Renal cortex interstitium (tissue), 15 donors: ENCODE measurements at places on chromosomes 7 and 10. TPM values are rescaled to one million over a fixed set of nuclear protein-coding genes. Genes with fewer than 3 reads are reported as not detected.
A peak's percentile ranks its signal among the peaks of the same experiment; 100 is the strongest.

GRCh38 chr10:59957975-59958374 lies 51.6 kb upstream of the CCDC6 start:
- no peak for DNase-seq

DNA sequence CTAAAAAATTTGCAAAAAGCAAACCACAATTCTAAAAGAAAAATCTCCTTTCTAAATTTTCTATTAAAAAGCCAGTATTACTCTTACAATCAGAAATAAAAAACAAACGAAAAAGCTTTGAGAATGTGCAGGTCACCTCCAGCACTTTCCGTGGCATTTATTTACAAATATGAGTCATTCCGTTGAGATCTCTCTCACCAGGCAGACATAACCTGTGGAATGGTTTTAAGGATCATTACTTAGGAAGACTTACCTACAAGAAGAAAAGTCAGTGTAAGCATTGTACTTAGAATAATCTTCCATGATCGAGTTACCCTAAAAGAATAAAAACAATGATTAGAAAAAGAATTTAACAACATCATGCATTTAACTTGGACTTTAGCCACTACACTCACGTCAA lies 3.3 kb downstream of the SUN3 start:
- DNase-seq = no peak

DNA sequence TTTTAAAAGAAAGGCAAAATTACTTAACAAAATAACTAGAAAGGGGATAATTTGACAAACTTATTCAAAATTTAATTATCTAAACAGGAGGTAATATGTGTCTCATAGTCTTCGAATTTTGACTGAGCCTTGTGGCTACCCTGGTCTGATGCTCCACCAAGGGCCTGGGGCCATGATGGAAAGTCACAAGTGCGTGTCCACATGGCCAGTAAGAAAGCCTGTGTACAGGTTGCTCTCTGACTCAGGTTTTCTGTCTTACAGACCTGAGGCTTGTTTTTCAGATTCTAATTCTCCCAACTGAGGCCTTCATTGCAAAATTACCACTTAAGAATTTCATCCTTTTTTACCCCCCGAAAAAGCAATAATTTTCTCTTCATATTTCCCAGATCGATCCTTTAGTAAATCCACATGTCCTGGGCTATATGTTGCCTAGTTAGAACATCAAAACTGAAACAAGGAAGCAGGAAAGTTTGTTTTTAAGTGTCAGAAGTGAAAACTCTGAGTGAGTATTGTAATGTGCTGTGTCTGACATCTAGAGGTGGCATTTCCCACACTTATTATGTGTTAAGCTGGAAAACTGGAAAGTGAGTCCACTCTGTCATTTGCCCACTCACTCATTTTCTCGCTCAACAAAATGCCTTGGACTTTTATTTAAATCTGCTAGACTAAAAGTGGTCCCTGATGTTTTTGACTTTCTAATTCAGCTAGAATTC lies 10.0 kb downstream of the CYP3A43 start:
- DNase-seq = no peak

CYP2C19 gene
- 0.29 TPM for polyA plus RNA-seq

GRCh38 chr10:102581401-102581800 lies 62.9 kb upstream of the TRIM8 start:
- DNase-seq = no peak

DNA sequence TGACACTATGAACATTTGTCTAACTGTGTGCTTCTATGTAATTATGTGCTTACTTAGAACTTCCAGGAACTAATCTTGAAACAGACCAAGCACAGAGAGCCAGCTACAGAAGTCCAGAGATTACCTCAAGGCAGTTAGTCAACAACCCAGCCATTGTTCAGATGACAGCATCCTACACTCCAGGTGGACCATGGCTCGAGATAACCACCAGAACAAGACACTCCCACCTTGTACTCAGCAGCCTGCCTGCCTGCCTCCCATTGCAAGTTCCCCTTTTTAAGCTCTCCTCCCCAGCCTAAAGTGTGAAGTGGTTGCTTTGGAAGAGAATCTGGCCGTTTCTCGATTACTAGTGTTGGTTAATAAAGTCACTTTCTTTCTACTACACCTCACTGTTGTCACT lies 1080.6 kb upstream of the LRRN3 start:
- DNase-seq = no peak

MKI67 gene
- polyA plus RNA-seq = 49.5 TPM

APBB1IP gene
- polyA plus RNA-seq = 0.94 TPM

DNA sequence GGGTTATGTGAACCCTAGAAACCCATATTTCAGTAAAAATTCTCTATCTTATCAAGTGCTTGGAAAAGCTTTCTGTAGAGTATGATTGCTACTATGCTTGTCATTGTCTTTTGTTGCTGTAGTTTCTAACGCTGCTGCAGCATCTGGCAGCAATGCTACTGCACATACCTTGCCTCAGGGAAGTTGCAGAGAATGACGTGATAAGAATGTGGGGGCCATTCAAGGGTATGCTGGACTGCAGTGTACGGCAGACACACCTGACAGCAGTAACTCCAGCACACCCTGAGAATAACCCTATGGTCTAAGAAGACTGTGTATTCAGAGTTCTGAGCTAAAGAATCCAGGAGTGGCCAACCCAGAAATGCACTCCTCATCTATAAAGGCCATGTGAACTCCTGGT lies 20.5 kb downstream of the TRIM4 start:
- DNase-seq = peak; percentile 7

DNA sequence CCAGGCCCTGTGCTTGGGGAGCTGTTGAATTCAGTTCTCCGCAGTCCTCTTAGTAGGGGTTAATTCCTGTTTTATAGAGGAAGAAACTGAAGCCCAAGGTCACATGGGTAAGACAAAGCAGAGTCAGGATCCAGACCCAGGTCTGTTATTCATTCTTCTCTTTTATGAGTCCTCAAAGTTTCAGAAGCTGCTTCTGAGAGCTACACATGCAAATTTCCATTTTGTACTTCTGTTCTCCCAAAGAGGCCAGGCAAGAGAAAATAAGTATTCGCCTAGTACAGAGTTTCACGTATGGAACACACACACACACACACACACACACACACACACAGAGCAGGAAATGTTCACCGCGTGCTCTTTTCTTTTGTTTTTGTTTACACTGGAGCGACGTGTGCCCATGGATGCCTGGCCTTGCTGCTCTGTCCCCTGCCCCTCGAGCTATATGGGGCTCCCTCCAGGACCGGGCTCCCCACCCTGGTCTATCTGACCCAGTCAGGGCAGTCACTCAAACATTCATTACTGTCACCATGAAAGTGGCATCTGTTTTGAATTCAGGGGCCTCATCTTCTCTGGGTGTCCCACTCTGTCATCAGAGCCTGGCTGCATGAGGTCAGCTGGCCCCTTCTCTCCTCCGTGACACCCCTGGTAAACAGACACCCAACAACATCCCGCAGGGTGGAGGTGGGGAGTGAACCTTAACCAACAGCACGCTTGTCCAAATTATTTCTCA lies 84.4 kb downstream of the TNS3 start:
- DNase-seq = no peak

DNA sequence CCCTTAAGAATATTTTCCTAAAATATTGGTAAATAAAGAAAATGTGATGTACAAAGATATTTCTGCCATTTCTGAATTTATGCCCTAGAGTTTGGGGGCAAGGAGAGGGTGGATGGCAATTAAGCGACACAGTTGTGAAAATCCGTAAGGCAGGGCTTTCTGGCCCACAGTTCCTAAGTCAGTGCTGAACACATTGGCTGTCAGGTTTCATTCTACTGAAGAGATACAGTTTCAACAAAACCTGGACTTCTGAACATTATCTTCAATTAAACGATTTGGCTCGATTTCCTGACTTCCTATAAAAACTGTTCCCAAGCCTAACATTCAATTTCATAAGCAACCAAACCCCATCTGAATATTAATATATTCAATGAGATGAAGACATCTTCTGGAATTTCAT lies 61.1 kb upstream of the NEBL start:
- no peak for DNase-seq

GRCh38 chr7:90119178-90119971 lies 34.9 kb upstream of the STEAP1 start:
- DNase-seq = no peak

GPER1 gene
- 6.5 TPM for polyA plus RNA-seq

- no peak for DNase-seq
Observed at GRCh38 chr7:149686011-149686410, 87.4 kb downstream of the ZNF467 start.

- DNase-seq = no peak
Observed at GRCh38 chr7:46239846-46240245, 318.8 kb upstream of the IGFBP3 start.

DNA sequence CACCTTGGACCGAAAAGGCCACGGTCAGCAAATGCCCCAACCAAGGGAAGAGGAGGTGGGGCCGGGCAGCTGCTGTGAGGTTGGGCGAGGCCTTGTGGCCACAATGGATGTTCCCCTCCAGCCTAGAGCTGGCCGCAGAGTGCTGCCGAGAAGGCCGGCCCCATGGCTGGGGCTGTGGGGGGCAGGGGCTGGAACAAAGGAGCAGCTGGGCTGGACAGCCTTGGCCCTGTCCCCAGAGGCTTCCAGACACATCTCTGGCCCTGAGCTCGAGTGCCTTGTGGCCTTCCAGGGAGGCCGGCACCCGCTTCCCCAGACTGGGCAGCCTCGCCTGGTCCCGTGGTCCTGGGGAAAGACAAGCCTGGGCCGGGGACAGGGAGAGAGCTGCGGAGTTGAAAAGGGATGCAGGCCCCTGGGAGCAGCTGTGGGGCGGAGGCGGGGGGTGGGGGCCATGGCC lies 88.0 kb downstream of the PDGFA start:
- DNase-seq = no peak

GRCh38 chr7:103343758-103344452 lies 662 bp downstream of the DNAJC2 start:
- peak; percentile 10 for DNase-seq

- DNase-seq = no peak
Observed at GRCh38 chr10:45509491-45509890, 135.5 kb downstream of the ALOX5 start.

GRCh38 chr10:62033125-62033524 lies 131.6 kb downstream of the ARID5B start:
- no peak for DNase-seq

- no peak for DNase-seq
Observed at GRCh38 chr7:98797150-98797549, 72.7 kb downstream of the TMEM130 start.

DNA sequence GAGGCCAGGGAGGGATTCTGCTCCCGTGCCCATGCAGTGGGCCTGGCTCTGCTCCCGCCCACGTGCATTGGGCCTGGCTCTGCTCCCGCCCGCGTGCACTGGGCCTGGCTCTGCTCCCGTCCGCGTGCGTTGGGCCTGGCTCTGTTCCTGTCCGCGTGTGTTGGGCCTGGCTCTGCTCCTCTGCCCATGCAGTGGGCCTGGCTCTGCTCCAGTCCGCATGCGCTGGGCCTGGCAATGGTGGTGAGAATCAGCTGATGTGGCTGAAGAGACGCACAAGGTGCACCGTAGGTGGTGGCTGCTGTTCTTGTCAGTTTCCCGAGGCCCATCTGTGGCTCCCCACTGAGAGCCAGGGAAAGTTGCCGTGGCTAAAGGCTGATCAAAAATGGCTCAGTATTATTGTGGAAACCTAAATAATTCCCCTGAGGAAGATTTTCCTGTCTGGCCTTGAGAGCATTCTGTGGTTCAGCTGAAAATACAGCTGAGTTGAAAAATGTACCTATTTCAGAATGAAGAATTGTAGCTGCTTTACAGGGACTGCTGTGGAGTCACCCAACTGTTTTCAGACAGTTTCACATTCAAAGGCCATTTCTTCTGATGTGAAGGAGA lies 572.4 kb downstream of the GLRX3 start:
- DNase-seq = no peak
